Ovary (tissue), 10 donors: ENCODE measurements at places on chromosomes 4 and X. TPM values are rescaled to one million over a fixed set of nuclear protein-coding genes. Genes with fewer than 3 reads are reported as not detected.

Gene FAM47A
- not detected for total RNA-seq

- DNase-seq = peak; percentile 66
Observed at GRCh38 chrX:43656005-43656494, at the start of gene MAOA. Gene MAOA (plus strand): TSS chrX:43656299. CDS start chrX:43656342, 43 bp downstream.

DNA sequence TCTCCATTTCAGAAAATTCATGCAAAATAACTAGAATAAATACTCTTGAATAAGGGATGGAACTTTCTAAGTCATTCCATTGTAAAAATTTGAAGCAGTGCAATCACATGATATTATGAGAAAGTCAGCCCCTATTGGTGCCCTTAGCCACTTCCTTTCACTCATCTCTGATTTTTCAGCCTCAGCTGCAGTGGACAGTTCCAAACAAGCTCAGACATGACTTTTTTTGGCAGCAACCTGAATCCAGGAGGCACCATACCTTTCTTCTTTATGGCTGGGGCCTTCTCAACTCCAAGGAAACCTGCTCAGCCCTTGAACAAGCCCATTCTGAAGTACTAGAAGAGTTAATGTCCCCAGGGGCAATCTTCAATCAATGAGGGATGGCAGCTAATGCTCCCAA lies 40.5 kb downstream of the MAPK10 start:
- DNase-seq = no peak

- DNase-seq = no peak
Observed at GRCh38 chr4:82469791-82470345, 39.5 kb downstream of the ENOPH1 start.

DNA sequence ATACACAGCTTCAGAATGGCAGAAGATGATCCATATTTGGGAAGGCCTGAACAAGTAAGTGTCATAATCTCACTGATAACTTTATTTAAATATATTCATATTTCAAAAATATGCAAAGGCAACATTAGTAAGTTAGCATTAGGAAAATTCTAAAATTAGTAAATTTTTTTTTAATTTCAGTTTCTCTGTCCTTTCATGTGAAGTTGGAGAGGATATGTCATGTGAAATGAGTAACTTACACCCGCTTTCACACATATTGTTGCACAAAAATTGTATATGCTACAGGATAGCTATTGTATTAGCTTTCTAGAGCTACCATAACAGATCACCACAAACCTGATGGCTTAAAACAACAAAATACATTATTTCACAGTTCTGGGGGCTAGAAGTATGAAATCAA lies 24.3 kb downstream of the NFKB1 start:
- DNase-seq = no peak

DNA sequence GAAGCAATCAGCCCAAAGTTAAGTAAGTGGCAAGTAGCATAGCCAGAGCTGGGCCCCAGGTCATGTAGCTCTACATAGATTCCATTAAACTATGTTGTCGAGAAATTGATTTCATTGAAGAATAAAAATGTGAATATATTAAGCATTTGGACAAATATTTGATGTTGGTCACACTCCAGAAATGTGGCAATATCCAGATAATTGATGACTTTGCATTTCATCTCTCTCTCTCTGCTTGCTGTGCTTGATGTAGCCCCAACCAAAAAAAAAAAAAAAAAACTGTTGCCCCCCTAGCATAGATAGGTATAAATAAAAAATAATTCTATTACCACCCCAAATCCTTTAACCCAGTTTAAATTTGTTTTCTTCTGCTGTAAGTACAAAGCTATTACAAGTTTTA lies 7.5 kb upstream of the NDST3 start:
- no peak for DNase-seq

Gene CXCL11
- not detected for total RNA-seq

DNA sequence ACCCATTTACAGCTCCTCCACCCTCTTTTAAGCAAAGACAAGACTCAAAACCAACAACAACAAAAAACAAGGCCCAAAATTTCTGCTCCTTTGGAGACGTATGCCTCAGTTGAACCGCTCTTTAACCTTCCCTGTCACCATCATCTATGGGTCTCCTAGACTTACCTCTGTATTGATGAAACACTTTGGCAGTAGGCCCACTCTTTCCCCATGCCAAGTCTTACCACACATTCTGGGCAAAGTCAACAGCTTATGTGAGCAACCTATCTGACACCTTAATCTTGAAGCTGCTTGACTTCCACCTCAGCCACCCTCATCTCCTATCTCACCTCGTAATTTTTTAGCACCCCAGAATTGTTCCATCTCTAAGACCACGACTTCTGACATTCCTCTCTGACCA lies 99.7 kb upstream of the CXorf66 start:
- DNase-seq = no peak

GRCh38 chrX:21959362-21960051 lies 19.0 kb downstream of the SMS start:
- no peak for DNase-seq

DNA sequence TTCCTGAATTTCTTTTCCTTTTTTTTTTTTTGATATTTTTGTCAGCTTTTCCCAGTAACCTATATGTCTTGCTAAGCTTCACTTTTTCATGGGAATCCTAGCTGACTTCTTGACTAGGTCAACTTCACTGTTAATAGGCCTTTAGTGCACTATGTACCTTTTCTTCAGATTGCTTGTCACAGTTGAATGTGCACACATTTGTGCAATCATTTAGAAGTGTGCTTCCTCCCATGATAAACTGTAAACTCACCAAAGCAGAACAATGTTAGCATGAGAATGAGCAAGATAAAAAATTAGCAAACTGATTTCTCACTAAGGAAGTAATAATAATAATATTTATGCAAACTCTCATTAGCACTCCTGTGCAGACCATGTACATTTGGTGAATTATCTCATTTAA lies 173.2 kb downstream of the PABPC4L start:
- no peak for DNase-seq

GRCh38 chrX:149003863-149004660 lies 501.0 kb downstream of the IDS start:
- no peak for DNase-seq
